Activated CD8-positive, alpha-beta memory T cell treated with anti-CD3 and anti-CD28 coated beads for 4 hours (primary cell): ENCODE measurements at places on chromosomes 1 and 21.
A peak's percentile ranks its signal among the peaks of the same experiment; 100 is the strongest.

GRCh38 chr1:31396633-31397351, 16.2 kb upstream of the SERINC2 start:
- DNase-seq: no peak

- DNase-seq: no peak
Measured at GRCh38 chr1:119554183-119554582, 47.2 kb downstream of the HSD3B1 start.

GRCh38 chr1:167661527-167662426, 31.7 kb downstream of the RCSD1 start:
- DNase-seq: no peak

DNA sequence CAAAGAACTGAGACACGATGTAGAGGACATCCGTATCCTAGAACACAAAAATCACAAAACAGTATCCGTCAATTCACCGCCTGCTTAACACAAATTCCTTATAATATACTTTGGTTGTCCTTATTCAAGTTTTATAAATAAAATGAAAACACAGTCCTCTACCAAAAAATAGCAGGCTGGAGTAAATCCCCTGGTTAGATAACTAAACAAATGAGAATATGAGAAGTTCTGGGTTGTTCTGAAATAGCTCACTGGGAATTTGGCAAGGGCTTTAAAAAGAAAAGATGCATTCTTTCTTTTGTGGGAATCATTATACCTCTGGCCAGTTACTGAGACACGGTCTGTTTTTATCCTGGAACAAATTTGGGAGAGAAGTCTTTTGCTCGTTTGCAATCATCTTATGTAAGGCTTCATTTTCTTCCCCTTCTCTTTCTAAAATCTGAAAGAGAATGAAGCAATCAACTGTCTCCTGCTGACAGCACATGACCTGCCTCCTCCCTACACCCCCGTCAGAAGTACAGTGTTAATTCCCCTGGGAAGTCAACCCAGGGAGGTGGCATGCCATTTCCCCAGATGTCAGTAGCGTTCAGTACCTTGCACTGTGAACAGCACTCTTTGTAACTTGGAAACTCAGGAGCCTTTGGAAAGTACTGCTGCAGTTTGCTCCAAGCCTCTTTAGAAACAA, 37.1 kb upstream of the RAP1GAP start:
- DNase-seq: no peak

DNA sequence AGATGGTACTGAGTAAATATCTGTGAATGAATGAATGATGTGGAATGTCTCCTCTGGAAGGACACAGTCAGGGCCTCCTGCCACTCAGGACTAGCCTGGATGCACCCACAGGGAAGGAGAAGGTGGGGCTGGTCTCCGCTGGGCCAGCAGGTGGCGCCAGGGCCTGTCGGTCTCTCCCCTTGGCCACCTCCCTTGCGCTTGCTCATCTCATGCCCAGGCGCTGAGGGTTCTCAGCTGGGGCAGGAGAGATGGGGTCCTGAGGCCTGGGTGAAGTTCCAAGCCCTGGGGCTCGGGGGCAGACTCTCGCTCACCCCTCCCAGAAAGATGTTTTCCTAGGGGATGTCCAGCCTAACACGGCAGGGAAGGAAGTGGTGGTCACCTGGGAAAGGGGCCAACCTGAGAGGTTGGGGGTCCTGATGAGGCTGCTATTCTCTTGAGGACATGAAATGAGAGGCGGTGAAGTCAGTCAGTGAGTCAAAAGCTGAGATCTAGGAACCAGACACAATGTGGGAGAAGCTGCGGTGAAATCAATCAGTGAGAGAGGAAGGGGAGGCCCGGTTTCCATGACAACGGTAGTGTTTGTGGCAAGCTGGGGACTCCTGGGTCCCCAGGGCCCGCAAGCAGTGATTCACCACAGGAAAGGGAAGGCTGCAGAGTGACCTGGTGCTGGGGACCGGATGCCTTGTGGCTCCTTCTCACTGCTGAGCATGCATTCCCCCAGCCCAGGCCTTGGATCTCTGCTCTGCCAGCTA, 14.6 kb upstream of the MEX3A start:
- peak; percentile 76 for DNase-seq

DNA sequence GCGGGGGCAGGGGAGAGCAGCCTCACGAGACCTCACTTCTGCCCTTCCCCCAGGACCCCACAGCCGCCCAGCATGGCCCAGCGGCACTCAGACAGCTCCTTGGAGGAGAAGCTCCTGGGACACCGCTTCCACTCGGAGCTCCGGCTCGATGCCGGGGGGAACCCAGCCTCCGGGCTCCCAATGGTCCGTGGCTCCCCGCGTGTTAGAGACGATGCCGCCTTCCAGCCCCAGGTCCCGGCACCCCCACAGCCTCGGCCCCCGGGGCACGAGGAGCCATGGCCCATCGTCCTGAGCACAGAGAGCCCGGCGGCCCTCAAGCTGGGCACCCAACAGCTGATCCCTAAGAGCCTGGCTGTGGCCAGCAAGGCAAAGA, 8.5 kb downstream of the ARHGEF16 start:
- no peak for DNase-seq

DNA sequence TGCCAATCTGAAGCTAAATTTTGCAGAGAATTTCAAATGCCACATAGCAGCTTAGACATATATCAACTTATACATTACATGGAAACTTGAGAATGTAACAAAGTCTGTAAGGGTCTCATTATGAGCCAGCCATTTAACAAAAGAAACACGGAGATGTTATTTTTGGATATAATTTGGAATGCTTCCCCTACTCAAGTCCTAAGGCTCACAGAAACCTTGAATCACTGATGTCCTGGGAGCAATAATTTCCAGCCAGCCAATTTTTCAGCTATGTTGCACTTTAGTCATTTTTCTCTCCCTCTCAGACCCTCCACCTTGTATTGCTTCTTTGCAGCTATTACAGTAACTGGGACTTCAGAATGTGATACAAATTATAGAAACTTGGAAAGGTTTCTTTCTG, 56.9 kb downstream of the EIF2B3 start:
- no peak for DNase-seq

DNA sequence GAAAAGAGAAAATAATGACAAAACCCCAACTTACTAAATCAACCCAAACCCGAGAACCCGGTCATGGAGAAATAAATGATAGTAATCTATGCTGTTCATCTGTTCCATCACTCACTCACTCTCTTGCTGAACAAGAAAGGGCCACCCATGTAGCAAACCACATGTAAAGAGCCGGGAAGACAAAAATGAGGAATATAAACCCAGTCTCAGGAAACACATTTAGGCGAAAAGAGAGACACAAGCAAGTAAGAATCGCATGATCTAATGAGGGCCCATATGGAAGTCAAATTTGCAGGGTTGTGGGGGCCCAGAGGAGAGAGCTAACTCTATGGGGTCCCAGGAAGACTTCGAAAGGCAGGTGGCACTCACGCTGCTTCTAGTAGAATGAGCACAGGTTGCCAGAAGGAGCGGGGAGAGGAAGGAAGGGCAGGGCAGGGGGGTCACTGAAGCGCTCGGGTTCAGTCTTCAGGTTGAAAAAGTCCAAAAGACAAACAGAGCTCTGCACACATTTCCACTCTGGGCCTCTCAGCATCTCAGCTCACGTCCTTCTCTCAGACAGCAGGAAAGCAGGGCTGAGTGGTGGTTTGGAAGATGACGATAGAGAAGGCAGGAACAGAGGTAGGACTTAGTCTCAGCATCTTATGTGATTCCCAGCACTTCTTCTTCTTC, 142.9 kb upstream of the KRTAP19-8 start:
- DNase-seq: no peak

GRCh38 chr1:170146720-170147263, 1.0 kb downstream of the NTMT2 start:
- DNase-seq: no peak

GRCh38 chr1:68103884-68104554, 53.6 kb upstream of the DIRAS3 start:
- DNase-seq: no peak

DNA sequence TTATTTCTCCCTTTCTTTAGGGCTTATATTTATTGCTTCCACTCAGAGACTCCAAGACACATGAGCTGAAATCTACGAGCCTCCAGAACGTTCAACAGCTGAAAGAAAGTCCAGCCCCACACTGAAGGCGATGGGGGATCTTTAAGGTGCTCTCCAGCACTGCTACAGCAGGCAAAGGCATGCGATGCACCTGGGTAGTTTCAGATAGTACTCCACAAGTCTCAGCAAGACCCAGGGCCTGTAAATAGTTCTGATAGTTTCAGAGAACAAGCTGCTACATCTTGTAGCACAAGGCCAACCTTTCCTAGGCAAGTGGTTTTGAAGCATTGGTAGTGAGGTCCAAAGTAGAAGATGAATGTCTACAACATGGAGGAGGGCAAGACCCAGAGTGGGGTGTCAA, 2.2 kb upstream of the HSD3B1 start:
- DNase-seq: no peak

DNA sequence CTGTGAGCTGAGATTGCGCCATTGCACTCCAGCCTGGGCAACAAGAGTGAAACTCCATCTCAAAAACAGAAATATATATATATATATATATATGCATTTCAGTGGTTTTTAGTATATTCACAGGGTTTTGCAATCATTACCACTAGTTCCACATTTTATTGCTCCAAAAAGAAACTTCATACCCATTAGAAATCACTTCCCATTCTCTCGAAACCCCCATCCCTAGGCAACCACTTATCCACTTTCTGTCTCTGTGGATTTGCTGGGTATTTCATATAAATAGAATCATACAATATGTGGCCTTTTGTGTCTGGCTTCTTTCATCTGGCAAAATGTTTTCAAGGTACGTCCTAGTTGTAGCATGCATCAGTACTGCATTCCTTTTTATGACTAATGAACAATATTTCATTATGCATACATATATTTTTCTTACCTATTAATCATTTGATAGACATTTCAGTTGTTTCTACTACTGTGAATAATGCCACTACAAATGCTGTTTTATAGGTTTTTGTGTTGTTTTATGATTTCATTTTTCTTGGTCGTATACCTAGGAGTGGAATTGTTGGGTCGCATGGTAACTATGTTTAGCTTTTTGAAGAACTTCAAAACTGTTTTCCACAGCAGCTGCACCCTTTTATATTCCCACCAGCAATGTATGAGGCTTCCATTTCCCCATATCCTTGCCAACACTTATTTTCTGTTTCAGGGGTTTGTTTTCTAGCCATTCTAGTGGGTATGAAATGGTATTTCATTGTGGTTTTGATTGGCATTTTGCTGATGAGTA, 95.9 kb downstream of the PHTF1 start:
- DNase-seq: no peak

- DNase-seq: no peak
Measured at GRCh38 chr1:2476061-2476999, at the start of gene PLCH2. Gene PLCH2, plus strand, starts transcription at chr1:2476289. Its CDS starts 300 bp downstream, at chr1:2476589.

DNA sequence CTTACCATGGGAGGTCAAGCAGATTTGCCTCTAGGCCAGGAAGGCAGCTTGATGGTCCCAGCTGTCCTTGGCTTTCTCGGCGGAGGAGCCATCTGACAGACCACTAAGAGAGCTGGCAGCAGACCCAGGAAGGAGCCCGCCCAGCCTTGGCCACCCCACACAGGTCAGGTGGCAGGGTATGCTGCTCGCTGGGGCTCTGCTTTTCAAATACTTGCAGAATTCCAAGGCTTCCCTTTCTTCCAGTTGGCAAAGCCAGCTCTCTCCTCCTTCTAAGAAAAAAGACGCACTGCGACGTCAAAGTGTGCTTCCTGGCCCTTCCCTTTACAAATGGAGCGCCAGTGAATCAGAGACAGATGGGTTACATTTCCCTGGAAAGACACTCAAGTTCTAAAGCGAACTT, 229.4 kb downstream of the CACNA1E start:
- no peak for DNase-seq

DNA sequence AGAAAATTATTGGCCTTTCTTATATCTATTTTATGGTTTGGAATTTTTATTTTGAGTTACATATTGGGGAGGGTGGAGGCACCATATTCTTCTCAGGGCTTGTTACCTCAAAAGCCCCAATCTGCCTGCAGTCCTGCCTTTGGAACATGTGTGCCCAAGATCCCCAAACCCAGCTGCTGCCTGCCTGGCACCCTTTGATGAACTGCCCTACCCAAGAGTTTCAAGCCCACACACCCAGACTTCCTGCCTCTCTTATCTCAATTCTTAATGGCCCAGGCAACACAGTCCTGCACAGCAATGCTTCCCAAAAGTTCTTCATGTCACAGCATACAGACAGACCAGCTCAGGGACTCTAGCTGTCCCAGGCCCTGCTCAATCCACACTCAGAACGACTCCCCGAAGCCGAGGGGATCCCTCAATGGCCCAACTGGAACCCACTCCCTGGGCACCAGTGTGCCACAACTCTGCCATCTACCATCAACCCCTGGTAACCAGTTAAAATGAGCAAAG, 19.2 kb downstream of the OLFML2B start:
- DNase-seq: no peak

- DNase-seq: no peak
Measured at GRCh38 chr1:81221564-81221963, 579.2 kb upstream of the ADGRL2 start.

- no peak for DNase-seq
Measured at GRCh38 chr1:210815641-210816550, 318.1 kb downstream of the KCNH1 start.

DNA sequence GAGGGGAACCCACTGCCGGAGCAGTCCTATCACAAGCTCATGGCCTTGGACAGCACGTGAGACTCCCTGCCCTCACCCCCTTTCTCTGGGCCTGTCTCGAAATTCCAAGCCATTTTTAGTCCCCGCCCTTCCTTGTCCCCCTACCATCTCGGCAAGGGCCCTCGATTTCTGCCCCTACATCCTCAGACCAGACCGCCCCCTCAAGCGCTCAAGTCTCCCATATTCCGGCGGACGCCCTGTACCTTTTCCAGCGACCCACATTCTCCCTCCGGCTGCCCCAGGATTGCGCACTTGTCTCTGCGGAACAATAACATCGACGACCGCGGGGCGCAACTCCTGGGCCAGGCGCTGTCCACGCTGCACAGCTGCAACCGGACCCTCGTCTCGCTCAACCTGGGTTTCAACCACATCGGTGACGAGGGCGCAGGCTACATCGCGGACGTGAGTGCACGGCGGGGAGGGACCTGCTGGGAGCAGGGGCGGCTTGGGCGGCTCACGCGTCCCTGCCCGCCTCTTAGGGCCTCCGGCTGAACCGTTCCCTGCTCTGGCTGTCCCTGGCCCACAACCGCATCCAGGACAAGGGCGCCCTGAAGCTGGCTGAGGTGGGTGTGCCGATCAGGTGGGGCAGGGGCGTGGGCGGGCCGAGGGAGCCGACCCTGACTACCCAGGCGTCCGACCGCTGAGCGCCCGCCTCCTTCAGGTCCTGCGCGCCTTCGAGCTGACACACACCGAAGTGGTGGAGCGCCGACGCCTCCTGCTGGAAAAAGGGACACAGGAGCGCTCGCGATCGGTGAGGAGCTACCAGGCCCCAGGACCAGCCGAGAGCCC, 7.0 kb downstream of the LRRC71 start:
- peak; percentile 16 for DNase-seq
